ENCODE measurements at places on chromosomes 3 and 15. TPM values are rescaled to one million over a fixed set of nuclear protein-coding genes. Genes with fewer than 3 reads are reported as not detected.
A peak's percentile ranks its signal among the peaks of the same experiment; 100 is the strongest.

DNA sequence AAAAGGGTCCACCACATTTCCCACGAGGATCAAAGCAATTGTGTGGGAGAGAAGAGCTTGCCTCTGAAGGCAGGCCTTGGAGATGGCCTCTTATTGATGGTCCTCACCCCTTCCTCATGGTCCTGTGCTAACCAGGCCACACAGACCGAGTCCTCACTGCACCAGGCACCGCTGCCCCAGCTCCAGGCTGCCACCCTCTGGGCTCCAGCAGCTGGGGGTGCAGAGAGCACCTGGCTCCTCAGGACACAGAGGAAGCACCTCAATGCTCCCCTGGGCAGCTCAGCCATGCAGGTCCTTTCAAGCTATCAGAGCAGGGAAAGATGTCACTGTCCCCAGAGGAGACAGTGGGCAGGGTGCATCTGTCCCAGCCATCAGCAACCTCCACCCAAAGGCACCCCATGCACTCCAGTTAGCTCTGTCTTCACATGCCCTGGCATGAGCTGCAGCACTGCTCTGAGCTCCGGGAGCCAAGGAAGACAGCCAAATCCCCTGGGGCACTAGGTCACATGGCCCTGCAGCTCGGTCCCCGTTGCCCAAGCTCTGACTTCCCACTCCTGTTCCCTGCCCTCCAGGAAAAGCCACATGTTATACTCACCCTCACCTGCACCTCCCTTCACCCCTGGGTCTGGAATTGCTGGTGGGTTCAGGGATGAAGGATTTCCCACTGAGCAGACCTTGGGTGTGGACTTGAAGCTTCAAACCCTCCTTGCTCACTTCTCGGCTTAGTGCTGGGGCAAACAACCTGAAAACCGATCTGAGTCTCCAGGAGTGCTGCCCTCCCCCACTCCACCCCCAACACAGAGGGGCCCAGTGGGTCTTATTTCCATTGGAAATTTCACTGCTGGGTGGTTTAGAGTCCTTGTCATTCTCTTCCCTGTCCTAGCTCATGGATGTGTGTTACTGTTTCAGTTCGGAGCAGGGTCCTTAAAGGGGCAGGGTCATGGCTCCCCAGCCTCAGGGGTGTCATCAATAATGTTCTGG, 32.6 kb downstream of the ALS2CL start:
- DNase-seq = no peak

DNA sequence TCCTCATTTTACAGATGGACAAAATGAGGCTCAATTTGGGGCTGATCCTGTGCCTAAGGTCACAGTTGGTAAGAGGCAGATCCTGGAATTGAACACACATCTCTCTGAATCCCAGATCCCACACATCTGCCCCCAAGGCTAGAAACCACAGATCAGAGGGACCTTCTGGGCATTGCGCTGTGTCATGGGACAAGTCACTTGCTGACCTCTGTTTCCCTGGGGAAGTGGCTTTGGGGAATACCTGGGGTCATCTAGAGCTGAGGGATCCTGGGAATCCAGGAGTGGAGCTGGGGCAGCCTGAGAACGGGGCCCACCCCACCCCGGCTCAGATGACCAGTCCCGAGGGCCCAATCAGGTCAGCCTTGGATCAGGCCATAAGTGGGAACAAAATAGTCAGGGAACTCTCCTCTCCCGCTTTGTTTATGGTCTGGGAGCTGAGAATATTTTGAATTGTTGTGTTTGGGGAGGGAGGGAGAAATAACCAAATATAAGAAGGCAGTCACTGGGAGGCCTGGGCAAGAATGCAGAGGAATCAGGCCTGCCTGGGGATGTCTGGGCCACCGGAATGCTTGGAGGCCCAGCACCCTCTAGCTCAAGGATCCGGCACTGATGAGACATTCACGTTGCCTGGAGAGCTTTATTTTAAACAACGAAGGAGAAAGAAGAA, 8.8 kb upstream of the SLC6A6 start:
- no peak for DNase-seq

- DNase-seq = peak; percentile 57
These were observed 23.0 kb downstream of the TLNRD1 start for GRCh38 chr15:81023483-81024264.

DNA sequence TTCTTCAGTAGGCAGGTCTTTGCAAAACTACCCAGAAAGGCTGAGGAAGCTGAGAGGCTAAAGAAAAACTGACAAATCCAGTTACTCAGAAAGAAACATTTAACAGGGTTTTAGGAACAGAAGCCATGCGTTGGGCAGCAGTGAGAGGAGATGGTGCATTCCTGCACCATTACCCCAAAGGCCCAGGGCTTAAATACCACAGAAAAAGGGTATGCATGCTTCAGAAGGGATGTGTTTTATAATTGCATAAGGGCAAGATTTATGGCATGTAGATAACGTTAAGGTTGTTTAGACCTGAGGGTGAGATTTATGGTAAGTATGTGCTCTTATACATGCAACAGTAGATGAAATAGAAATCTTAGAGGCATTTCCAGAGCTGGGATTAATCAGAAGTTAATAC, 10.0 kb downstream of the C3orf52 start:
- DNase-seq = no peak

DNA sequence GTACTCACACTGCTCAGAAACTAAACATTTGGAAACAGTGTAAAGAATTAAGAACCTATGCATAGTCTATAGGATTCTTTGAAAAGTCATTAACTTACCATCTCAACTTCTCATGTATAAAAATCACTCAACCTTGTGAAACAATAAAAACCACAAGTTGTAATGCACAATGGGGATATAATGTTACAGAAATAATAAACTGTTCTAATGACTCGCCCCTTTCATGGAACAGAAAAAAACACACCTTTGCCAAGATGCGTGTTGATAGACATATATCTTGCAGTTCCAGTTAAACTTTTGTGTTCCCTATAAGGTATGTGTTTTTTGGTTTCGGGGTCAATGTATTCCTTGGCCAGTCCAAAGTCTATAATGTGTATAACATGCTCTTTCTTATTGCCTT, 50.8 kb upstream of the PPIB start:
- DNase-seq = no peak

The FSD2 gene
- total RNA-seq = not detected

GRCh38 chr15:52392008-52392687, 96.5 kb upstream of the MYO5C start:
- DNase-seq = no peak

- no peak for DNase-seq
These were observed 119.8 kb downstream of the PDCD6IP start for GRCh38 chr3:33918126-33918756.

The KLF15 gene
- total RNA-seq = not detected

- no peak for DNase-seq
These were observed 43.8 kb upstream of the SLCO2A1 start for GRCh38 chr3:134073583-134073945.

GRCh38 chr3:20563251-20563650, 377.2 kb upstream of the SGO1 start:
- no peak for DNase-seq

- DNase-seq = no peak
These were observed 66.6 kb downstream of the SUCLG2 start for GRCh38 chr3:67587811-67588210.
